Stimulated activated naive CD8-positive, alpha-beta T cell treated with anti-CD3 and anti-CD28 coated beads, Interleukin-15, Interleukin-2, amounts not matched to agents 100 U/mL and 50 U/mL, for 24 hours (primary cell): ENCODE measurements at places on chromosomes 5 and 9.

- DNase-seq = no peak
These were observed 2.7 kb upstream of the APBA1 start for GRCh38 chr9:69674716-69675438.

- no peak for DNase-seq
These were observed 1.5 kb upstream of the TRAF1 start for GRCh38 chr9:120928015-120928482.

DNA sequence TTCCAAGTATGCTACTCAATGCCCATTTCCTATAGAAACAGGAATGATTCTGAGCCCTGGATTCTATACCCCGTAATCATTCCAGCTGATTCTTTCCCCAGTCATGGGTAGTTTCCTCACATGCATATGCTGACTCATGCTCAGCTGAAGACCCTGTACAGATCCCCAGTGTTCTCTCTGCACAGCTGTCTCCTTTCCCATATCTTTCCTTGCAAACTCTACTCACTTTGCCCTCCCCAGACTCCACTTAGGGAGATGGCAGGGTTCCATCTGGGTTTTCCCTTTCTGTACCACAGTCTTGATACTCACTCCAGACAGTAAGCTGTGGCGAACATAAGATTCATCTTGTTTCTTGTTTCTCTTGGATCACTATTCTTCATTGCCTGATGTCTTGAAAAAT is 357.6 kb downstream of the RAB3C start:
- DNase-seq = no peak

DNA sequence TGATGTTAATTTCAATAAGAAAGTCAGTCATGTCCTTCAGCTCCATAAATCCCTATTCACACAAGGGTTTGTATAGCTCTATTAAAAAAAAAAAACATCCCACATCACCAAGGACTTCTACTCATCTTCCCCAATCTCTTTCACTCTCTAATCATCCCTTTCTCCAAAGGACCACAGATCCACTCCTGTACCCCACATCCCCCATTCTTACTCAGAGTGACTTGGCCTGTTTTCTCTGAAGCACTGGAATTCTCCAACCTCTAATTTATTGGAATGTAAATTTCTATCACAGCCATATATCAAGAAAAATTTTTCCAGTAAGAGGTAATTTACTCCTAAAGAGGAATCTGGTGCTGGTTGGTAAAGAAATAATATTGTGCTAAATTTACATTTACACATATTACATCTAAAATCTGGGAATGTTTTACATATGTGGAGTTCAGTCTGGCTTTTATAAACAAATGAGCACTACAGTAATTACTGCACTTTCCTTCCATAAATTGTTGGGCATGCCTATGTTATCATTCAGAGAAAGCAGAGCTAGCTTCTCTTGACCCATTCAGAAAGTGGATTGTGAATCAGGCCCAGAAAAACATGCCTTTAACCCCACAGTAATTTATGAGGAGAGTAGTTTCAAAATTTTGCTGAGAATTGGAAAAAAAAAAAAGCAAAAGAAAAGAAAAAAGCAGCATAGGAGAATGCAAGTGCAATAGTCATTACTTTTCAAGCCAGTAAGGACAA is 399.5 kb upstream of the TNC start:
- DNase-seq = no peak

- DNase-seq = no peak
These were observed 114.5 kb downstream of the GNA14 start for GRCh38 chr9:77533671-77534070.

- DNase-seq = no peak
These were observed 57.3 kb upstream of the FNIP1 start for GRCh38 chr5:131854134-131854533.

- no peak for DNase-seq
These were observed 23.4 kb upstream of the MAMDC2 start for GRCh38 chr9:70020217-70020616.

DNA sequence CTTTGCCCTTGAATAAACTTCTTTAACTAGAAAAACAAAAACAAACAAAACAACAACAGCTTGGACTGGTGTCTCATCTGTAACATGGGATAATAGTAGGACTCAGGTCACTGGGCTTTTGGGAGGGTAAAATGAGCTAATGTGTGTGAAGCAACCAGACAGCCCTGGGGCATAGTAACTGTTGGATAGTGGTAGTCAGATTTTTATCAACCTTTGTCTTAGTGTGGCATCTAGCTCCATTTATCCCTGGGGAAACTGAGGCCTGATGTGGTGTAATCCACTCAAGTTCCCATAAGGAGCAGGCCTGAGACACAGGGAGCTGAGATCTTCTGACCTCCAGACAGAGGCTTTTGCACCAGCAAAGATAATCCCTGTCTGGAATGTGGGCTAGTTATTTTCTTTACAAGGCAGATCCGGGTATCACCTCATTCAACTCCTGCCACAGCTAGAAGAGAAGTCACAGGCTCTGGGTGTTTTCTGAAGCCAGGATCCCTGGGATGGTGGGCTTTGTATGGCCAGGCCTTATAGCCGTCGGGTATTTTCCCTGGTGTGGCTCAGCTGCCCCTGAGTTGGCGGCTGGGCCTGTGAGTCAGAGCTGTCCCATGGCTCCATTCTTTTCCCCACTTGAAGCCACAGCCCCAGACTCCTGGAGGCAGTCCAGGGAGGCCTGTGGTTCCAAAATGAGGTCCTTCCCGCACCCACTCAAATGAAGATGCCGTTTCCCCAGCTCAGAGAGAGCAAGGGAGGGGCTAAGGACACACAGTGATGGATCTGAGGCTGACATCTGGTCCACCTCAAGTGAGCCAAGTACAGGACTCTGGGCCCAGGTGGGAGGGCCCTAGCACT is 26.1 kb upstream of the CSF1R start:
- no peak for DNase-seq

DNA sequence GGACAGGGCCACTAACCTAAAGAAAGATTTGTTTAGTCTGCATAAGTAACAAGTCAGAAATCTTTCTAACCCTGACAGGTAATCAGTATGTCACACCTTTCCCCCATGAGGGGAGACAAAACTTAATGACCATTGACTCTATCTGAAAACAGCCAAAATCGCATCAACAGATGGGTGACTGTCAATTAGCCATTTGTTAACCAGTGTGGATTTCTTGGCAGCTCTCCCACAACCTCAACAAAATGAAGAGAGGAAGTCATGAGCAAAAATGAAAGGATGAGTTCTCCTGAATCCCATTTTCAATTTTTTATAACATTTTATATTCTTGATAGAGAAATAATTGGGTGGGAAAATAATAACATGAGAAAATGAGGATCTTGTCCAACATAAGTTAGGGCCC is 84.6 kb upstream of the SNX2 start:
- no peak for DNase-seq

- DNase-seq = no peak
These were observed 20.1 kb upstream of the TCERG1 start for GRCh38 chr5:146426853-146427618.

DNA sequence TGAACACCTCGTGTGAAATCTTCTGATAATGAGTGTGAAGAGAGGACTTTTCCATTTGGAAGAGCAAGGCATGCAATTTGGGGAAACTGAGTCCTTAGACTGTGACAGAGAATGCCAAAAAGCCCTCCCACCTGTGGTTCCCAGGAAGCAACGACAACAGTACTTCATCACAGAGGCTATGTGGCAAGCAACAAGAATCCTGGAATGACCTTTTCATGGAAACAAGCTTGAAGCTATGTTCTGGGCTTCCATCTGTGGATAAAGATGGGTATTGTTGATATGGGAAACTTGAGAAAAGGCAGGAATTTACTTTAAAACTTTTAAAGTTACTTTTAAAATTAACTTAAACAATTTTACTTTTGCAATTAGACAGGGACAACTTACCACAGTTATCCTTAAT is 131.2 kb upstream of the ANKH start:
- DNase-seq = no peak

GRCh38 chr5:109703829-109704228 is 14.1 kb downstream of the MAN2A1 start:
- no peak for DNase-seq

DNA sequence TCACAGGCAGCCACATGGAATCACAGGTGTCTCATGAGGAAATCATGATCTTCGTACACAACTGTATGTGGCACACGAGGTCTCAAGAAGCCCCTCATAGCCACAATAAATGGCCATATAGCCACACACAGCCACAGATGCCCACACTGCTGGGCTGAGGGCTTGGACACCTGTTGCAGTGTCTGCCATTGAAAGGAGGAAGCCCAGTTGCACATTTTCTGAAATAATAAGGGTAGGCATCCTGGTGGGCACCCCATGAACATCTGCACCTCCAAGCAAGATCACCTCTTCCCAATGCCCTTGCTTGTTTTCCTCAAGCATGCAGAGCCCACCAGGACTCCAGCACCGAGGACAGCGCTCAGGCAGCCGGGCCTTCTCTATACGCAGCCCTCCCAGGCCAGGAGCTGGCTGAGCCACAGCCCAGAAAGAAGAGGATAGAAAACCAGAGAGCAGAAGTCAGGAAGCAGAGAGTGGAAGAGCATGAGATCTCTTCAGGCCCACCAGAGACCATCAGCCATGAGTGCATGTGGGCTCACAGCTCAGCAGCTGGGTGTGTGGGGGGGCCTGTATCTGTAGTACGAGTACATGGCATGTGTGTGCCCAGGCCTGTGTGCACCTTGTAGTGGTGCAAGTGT is 1.0 kb upstream of the ACSL6 start:
- DNase-seq = peak; percentile 59

- no peak for DNase-seq
These were observed 13.5 kb upstream of the NRARP start for GRCh38 chr9:137315581-137316011.

GRCh38 chr5:95486191-95486590 is 68.6 kb downstream of the SKIC3 start:
- no peak for DNase-seq

- peak; percentile 12 for DNase-seq
These were observed 122.8 kb downstream of the STARD4 start for GRCh38 chr5:111389390-111390082.

GRCh38 chr5:124704594-124705284 is 41.7 kb downstream of the ZNF608 start:
- no peak for DNase-seq

DNA sequence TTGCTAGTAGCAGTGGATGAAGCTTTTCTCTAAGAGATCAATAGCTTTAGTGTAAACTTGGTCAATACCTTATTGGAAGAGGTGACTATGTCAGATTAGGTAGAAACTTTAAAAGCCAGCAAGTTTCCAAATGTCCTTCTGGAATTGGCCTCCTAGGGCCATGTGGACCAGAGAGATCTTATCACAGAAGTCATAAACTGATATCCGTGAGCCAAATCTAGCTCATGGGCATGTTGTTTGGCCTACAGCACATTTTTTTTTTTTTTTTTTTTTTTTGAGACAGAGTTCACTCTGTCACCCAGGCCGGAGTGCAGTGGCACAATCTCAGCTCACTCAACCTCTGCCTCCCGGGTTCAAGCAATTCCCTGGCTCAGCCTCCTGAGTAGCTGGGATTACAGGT is 157.5 kb upstream of the CCDC152 start:
- no peak for DNase-seq

GRCh38 chr9:18778846-18779245 is 254.2 kb downstream of the SAXO1 start:
- no peak for DNase-seq

DNA sequence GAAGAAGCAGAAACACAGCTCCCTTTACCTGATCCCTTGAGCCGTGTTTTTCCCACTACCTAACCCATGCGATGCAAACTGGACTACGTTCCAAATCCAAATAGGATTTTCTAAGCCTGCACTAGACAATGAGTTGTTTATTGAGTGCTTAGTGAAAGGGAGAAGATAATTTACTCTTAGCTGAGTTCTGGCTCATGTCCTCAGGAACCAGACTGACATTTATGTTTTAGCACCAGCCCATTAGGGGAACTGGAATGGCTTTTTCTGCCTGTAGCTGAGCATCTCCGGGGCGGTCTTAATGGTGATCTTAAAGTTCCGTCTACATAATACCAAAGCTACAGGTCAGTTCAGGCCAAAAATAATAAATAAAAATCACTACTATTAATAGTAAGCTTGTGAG is 81.5 kb downstream of the SH3TC2 start:
- DNase-seq = no peak

GRCh38 chr9:88092797-88093331 is 45.4 kb downstream of the SPATA31C2 start:
- DNase-seq = no peak

DNA sequence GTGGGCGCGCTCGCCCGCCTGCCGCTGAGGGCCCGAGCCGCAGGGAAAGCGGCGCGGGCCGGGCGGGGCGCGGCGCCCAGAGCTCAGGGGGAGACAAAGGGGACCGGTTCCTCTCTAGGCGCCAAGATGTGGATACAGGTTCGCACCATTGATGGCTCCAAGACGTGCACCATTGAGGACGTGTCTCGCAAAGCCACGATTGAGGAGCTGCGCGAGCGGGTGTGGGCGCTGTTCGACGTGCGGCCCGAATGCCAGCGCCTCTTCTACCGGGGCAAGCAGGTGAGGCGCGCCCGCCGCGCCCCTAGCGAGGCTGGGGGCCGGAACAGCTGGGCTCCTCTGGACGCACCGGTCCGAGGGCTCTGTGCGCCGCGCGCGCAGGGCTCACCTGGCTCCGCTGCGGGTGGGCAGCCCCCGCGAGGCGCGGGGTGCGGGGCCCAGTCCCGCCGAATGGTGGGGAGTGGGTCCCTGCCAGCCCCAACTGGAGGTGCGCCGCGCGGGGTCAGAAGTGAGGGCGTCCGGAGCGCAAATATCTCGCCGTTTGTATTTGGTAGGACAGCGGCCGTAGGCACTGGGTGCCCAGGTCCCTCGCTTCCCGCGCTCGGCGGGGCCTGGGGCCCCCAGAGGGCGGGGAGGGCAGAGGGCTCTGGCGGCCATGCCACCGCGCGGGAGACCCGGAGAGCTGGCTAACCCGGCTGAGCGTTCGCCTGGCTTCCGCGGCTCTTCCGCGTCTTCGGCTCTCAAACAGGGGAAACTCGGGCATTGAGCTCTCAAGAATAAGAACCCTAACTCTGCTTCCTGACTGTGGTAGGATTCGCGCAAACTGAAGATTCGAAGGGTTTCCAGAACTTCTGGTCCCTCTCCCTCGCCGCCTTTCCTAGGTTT is 607 bp downstream of the UHRF2 start:
- peak; percentile 49 for DNase-seq

DNA sequence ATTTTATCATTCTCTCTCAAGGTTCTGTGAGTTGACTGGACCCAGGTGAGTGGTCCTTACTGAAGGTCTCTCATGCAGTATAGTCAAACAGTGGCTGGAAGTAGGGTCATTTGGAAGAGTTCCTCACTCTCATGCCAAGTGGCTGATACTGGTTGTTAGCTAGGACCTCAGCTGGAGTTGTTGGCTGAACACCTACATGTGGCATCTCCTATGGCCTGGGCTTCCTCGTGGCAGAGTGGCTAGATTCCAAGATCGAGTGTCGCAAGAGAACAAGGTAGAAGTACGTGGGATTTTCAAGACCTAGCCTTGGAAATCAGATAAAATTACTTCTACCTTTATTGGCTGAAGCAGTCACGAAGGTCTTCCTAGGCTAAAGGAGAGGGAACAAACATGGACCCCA is 7.6 kb downstream of the SLC31A2 start:
- DNase-seq = no peak

GRCh38 chr5:131272724-131273123 is 8.9 kb downstream of the CDC42SE2 start:
- DNase-seq = no peak
